ENCODE measurements at places on chromosomes 4 and X. TPM values are rescaled to one million over a fixed set of nuclear protein-coding genes. Genes with fewer than 3 reads are reported as not detected.

RNF212 gene
- 2.5 TPM for total RNA-seq

BEX5 gene
- 1.5 TPM for total RNA-seq

SLC49A3 gene
- total RNA-seq = 1.2 TPM

P2RY4 gene
- total RNA-seq = 5.1 TPM

EREG gene
- 4.0 TPM for total RNA-seq

MND1 gene
- total RNA-seq = 3.2 TPM

FAM114A1 gene
- 121 TPM for total RNA-seq

NAP1L3 gene
- not detected for total RNA-seq

MAGEC1 gene
- total RNA-seq = not detected

OTC gene
- total RNA-seq = not detected

NAA11 gene
- total RNA-seq = not detected

CCNB3 gene
- 0.41 TPM for total RNA-seq

TLR3 gene
- total RNA-seq = 20.1 TPM

EDA gene
- total RNA-seq = 0.37 TPM

COL4A5 gene
- 2.4 TPM for total RNA-seq

FAM90A26 gene
- not detected for total RNA-seq

HS6ST2 gene
- total RNA-seq = 1.1 TPM

ARHGAP36 gene
- total RNA-seq = not detected

CT45A1 gene
- not detected for total RNA-seq

GDPD2 gene
- 68.1 TPM for total RNA-seq

ALPK1 gene
- total RNA-seq = 34.3 TPM

RPA4 gene
- total RNA-seq = 5.9 TPM

CNOT6L gene
- 30.5 TPM for total RNA-seq

MAB21L2 gene
- total RNA-seq = 63.9 TPM

SLC35A2 gene
- total RNA-seq = 35.8 TPM
